ENCODE measurements at places on chromosomes 2 and 18.

GRCh38 chr2:8412586-8412985 lies 269.3 kb upstream of the ID2 start:
- DNase-seq: no peak

- no peak for DNase-seq
Measured at GRCh38 chr2:174485788-174486562, 854 bp downstream of the GPR155 start.

DNA sequence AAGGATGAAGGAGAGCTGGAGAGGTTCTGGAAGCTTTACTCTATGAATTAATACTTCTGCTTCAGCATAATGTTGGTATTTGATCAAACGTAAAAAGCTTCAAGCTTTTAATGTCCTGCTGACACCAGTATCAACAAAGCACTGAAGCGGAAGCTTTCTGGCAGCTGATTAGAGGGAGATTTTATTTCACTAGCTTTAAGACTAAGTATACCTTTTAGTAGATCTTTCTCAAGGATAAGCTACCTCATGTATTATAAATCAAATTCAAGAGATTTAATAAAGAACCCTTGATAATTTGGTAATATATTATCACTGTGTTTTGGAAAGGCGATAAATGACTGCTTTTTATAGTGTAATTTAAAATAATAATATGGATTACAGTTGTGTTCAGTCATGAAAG lies 128.0 kb upstream of the CD302 start:
- DNase-seq: no peak

DNA sequence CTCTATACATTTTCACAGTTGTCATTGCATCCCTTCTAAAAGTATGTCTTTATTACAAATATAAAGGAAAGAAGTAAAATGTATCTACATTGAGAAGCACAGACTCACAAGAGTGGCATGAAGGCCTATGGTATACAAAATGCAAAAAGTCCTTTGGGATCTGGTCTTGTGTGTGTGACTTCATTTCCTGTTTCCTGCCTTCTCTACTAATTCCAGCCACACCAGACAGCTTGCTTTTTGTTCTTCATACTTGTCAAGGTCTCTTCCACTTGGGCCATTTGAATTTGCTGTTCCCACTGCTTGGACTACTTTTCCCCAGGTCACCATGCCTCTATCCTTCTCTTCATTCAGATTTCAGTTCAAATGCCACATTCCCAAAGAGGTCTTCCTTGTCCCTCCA lies 6.7 kb upstream of the PNO1 start:
- DNase-seq: no peak

DNA sequence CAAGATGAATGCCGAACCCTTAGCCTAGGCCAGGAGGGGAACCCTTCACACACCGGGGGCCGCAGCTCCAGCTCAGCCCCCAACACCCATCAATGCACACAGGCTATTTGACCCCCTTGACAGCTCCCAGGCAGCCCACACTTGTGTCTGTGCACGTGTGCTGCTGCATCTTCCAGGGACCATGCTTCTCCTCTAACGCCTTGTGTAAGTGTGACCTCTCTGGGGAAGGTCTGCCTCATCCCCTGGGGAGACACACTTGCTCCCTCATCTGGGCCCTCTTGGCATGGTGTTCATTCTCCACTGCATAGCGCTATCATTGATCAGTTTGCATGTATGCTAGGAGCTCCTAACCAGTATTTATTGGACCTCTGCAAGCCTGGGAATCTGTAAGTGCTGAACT lies 120.0 kb upstream of the FHL2 start:
- no peak for DNase-seq

DNA sequence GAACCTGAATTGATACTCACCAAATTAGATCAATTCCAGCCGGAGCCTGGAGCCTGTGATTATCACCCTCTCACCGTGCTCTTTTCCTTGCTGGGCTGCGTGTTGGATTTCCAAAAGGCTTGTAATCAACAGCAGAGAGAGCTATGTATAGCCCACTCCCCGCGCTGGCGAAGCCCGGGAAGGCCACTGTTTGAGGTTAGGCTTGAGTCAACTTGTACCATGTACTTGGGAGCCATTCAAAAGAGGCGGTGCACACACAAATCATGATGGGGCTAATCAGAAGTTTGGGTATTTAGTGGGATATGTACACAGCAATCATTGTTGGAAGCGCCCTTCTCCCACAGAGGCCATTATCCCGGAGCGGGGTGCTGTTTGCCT lies 151.6 kb downstream of the GLI2 start:
- DNase-seq: no peak

GRCh38 chr2:58701688-58702301 lies 460.7 kb upstream of the FANCL start:
- DNase-seq: no peak

GRCh38 chr18:55018602-55019001 lies 59.3 kb upstream of the CCDC68 start:
- no peak for DNase-seq

DNA sequence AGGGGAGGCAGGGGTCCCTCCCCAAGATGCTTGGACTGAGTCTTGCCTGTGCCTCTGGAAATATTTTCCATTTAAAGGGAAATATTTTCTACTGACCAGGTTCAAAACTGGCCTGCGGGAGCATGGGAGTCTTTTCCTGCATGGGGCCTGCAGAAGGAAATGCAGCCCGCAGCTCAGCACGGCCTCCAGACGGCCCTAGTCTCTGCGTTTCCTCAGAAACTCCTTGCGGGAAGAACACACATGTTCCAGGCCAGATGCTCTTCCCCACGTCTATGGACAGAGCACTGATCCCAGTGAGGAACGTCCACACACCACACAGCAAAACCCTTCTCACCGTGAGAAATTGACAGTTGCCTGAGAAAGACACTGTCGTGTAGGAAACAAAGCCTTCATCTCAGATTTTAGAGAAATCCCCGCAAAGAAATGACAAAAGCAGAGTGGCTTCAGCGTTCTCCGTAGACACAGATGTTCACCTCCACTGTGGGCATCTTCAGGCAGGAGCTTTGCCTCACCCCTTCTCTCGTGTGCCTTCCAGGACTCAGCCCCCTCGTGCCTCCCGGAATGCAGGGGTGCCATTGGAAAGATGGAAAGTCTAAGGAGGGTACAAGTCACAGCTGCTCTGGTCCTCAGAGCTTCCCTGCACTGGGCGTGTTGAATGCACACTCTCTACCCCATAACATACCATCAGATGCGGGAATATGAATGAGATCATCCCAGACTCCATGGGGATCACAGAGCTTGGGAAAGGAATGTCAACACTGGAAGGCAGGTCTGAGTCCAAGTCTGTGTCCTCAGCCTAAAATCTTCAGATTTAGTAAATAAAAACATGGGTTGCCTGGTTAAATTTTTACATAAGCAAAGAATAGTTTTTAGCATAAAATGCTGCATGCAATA lies 438.7 kb upstream of the SALL3 start:
- no peak for DNase-seq

GRCh38 chr2:232890536-232890895 lies 20.5 kb downstream of the SNORC start:
- DNase-seq: no peak

DNA sequence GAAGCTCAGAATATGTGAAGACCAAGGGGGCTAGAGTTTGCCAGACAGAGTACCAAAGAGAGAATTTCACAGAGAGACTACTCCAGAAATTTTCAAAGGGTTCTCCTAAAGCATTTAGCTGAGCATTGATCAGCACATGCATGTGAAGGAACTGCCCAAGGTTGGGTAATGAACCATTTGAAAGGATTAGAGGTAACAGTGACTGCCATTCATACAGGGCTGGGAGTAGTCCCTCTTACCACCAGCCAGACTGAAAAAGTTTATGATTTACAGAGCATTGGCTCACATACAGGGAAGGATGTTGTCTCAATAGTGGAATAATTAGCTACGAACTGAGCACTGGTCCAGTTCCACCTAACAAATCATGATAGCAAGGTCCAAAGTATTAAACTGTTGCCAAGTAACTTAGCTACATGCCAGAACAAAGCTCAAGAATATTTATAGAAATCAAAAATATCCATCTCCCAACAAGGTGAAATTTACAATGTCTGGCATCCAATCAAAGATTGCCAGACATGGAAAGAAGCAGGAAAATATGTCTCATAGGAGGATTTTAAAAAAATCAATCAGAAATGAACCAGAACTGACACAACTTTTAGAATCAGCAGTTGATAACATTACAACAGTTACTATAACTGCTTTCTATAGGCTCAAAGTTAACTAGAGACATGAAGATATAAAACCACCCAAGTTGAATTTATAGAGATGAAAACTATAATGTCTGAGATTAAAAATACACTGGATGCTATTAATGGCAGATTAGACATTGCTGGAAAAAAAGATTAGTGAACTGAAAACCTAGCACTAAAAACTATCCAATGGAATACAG lies 25.7 kb upstream of the RNF103 start:
- no peak for DNase-seq

GRCh38 chr18:78624646-78625279 lies 354.9 kb upstream of the SALL3 start:
- DNase-seq: no peak

GRCh38 chr2:30421604-30422443 lies 25.2 kb upstream of the LCLAT1 start:
- no peak for DNase-seq

DNA sequence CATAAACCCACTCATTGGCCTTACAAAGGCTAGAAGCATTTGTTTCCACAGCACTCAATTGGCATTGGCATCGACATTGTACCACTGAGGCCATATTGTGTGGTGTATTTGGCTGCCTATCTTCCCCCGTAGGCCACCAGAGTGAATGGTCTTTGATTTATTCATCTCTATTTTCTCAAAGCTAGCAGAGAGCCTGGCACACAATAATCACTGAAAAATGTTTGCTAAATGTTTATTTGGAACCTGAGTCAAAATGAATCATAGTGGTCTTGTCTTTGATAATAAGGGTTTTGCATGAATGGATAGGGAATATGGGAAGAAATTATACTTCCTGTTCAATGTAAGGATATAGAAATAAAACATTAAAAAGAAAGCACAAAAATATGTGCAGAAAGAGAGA lies 107.3 kb upstream of the SLC8A1 start:
- no peak for DNase-seq

- no peak for DNase-seq
Measured at GRCh38 chr18:14974088-14974487, 226.1 kb downstream of the ANKRD30B start.

GRCh38 chr18:48152549-48152948 lies 222.1 kb upstream of the SMAD2 start:
- DNase-seq: no peak

- DNase-seq: no peak
Measured at GRCh38 chr18:46246101-46246500, 141.9 kb downstream of the HAUS1 start.

GRCh38 chr18:56323673-56324072 lies 314.7 kb downstream of the TXNL1 start:
- DNase-seq: no peak

- DNase-seq: no peak
Measured at GRCh38 chr2:17547237-17547636, 6.7 kb downstream of the VSNL1 start.

DNA sequence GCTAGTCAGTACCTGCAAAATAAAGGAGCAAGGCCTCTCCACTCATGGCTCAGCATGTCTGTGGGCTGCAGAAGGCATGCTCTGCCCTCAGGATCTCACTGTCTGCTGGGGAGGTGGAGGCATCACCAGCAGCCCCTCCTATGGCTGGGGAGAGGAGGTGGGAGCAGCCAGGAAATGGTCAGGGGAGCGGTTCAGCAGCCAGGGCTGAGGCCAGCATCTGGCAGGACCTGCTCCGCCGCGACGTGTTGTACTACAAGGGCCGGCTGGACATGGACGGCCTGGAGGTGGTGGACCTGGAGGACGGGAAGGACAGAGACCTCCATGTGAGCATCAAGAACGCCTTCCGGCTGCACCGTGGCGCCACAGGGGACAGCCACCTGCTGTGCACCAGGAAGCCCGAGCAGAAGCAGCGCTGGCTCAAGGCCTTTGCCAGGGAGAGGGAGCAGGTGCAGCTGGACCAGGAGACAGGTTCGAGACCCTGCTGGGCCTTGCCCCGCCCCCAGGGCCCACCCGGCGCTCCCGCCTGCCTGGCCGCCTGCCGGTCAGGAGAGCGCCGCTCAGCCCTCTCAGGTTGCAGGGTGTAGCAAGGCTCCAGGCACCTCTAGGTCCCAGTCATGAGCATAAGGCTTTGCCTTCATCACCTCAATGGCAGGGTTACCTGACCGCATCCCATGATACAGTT lies 49.0 kb downstream of the FAM168B start:
- no peak for DNase-seq

DNA sequence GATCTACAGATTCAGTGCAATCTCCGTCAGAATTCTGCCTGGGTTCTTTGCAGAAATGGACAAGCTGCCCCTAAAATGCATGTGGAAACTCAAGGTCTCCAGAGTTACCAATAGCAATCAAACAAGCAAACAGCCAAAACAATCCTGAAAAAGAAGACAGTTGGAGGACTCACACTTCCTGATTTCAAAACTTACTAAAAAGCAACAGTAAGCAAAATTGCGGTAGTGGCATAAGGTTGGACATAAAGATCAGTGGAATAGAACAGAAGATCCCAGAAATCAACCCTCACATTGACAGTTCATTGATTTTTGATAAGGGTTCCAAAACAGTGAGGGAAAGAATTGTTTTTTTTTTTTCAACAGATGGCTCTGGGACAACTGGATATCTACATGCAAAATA lies 59.7 kb downstream of the NPPC start:
- DNase-seq: no peak

GRCh38 chr18:5462227-5462626 lies 81.6 kb downstream of the EPB41L3 start:
- no peak for DNase-seq

- no peak for DNase-seq
Measured at GRCh38 chr2:40466332-40466906, 14.5 kb upstream of the SLC8A1 start.

GRCh38 chr2:41779888-41780287 lies 267.9 kb upstream of the PKDCC start:
- no peak for DNase-seq

- no peak for DNase-seq
Measured at GRCh38 chr18:32889615-32890593, 117.1 kb upstream of the KLHL14 start.

GRCh38 chr18:24490539-24490938 lies 30.1 kb downstream of the HRH4 start:
- DNase-seq: no peak

- no peak for DNase-seq
Measured at GRCh38 chr2:42032745-42033144, 15.1 kb upstream of the PKDCC start.

DNA sequence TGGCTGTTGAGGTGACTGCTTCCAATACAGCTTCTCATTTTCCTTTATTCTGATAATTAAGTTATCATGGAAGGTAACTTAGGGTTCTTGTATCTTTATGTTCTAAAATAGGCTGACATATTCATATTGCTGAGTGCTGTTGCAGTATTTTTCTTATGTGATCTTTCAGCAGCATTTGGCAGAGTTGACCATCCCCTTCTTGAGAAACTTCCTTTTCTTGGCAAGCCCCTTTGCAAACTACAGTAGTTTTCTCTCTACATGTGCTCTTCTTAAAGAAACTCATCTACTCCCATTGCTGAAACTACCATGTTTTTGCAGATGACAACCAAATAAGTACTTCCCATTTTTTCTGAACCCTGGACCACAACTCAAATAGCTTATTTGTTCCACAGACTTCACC lies 476.5 kb upstream of the TRIB2 start:
- DNase-seq: no peak

- DNase-seq: peak; percentile 13
Measured at GRCh38 chr2:170770606-170771420, 635 bp downstream of the ERICH2 start.

- DNase-seq: no peak
Measured at GRCh38 chr18:79940126-79940813, 11.2 kb downstream of the SLC66A2 start.

GRCh38 chr2:86021396-86022378 lies 84.0 kb downstream of the POLR1A start:
- DNase-seq: no peak

All from stimulated activated CD8-positive, alpha-beta memory T cell treated with anti-CD3 and anti-CD28 coated beads, Interleukin-7, amount 100 ng/mL, for 24 hours (primary cell).